ENCODE measurements at places on chromosomes 11 and 22. TPM values are rescaled to one million over a fixed set of nuclear protein-coding genes. Genes with fewer than 3 reads are reported as not detected.

DNA sequence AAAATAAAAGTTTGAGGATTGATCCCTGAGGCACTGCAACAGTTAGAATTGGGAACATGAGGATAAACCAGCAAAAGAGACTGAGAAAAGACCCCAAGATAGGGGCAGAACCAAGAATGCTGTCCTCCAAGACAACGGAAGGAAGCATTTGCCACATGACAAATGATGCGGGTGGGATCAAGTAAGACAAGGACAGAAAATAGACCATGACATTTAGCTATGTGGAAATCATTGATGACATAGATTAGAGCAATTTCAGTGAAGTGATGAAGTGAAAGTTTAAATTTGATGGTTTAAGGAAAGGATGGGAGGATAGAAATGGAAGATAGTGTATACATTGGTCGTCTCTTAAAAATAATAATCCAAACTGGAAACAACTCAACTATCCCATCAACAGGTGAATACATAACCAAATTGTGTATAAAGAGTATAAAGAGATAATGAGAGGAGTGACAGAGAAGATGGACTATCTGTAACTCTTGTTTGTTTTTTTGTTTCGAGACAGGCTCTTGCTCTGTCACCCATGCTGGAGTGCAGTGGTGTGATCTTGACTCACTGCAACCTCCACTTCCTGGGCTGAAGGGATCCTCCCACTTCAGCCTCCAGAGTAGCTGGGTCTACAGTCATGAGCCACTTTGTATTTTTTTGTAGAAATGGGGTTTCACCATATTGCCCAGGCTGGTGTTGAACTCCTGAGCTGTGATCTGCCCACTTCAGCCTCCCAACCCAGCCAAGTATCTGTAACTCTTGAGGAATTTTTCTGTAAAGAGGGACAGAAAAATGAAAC is 48.7 kb upstream of the FDX1 start:
- no peak for DNase-seq

MEI1 gene
- 0.76 TPM for total RNA-seq

DNA sequence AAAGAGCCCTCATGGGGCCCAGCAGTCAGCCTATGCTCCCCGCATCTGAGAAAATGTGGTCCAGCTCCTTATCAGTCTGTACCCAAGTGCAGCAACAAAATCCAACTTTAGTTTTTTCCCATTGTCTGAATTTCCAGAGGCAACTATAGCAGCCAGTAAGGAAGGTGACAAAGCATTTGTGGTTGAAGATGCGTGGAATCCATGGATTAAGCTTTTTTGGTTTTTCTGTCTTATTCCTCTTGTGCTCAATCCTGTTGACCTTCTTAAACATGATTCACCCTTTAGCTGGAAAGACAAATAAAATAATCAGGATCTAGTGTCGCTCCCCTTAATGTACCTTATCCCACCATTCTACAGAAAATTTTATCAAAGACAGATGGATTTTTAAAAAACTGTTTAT is 14.3 kb downstream of the GDPD4 start:
- no peak for DNase-seq

GRCh38 chr11:7490535-7490934 is 5.2 kb downstream of the OLFML1 start:
- no peak for DNase-seq

Data from endothelial cell of umbilical vein (primary cell).